Mesenteric fat pad (tissue), 1 donor: ENCODE measurements at places on chromosomes 6 and 20. TPM values are rescaled to one million over a fixed set of nuclear protein-coding genes. Genes with fewer than 3 reads are reported as not detected.

NR2E1 gene
- total RNA-seq = not detected

AIF1 gene
- 60.1 TPM for total RNA-seq

PROKR2 gene
- not detected for total RNA-seq

DDO gene
- 3.2 TPM for total RNA-seq
